ENCODE measurements at places on chromosomes 12 and 14.

DNA sequence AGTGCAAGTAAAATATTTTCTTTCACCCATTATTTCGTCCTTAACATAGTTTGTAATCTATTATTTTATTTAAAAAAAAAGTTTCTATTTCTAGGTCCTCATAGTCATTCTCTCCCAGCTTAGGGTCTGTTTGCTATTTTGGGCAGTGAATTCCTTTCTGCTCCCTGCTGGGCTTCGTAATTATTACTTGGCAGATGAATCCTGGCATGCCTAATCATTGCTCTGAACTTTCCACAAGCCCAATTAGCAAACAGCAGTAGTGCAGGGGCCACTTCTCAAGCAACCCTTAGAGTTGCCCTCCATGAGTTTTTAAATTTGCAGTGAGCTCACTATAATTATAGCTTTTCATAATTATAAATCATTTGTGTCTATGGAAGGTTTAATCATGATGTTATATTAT lies 1378.3 kb upstream of the SEL1L start:
- DNase-seq: no peak

DNA sequence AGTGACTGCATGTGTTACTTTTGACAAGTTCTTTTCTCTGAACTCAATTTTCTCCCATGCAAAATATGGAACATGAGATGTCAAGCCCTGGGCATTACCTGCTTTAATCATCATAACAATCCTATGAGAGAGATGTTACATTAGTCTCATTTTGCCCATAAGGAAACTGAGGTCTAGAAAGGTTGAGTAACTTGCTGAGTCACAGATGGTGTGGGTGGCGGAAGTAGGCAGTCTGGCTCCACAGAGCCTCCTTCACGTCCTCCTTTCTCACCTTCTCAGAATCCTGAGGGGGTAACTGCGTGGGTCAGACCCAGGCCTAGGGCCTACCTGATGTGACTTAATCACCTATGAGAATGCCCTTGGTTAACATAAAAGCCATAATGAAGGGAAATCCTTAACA lies 50.7 kb downstream of the TMTC1 start:
- no peak for DNase-seq

GRCh38 chr12:111203969-111204368 lies 164.9 kb downstream of the PHETA1 start:
- no peak for DNase-seq

DNA sequence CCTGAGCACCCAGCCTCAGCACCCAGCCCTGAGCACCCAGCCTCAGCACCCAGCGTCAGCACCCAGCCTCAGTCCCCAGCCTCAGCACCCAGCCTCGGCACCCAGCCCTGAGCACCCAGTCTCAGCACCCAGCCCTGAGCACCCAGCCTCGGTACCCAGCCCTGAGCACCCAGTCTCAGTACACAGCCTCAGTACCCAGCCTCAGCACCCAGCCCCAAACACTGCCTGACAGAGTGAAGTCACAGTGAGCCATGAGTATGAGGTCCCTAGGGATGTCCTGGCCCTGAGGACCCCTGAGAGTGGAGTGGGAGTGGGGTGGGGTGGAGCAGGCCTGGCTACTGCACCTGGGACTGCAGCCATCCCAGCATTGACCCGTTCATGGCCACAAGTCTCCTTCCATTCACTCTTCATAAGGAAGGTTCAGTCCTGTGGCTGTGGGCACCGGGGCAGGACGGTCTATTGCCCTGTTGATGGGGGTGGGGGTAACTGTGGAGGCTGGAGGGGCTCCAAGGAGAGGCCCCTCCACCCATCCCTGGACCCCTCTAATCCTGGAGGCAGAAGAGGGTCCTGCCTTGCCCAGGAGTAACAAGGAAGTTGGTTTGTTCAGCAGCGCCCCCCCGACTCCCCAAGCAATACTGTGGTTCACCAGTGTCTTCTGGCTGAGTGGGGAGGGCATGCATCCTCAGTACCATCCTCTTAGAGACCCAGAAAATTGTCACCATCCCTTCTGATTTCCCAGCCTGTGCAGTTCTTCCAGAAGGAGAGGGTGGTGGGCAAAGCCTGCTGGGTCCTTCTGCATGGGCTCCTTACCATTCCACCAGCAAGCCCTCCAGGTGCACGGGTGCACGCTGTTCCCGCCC lies 140.5 kb downstream of the ADGRD1 start:
- DNase-seq: no peak

- DNase-seq: no peak
These were observed 194.9 kb downstream of the ADAMTS20 start for GRCh38 chr12:43357141-43357540.

GRCh38 chr12:88889326-88890110 lies 309.2 kb upstream of the KITLG start:
- DNase-seq: no peak

DNA sequence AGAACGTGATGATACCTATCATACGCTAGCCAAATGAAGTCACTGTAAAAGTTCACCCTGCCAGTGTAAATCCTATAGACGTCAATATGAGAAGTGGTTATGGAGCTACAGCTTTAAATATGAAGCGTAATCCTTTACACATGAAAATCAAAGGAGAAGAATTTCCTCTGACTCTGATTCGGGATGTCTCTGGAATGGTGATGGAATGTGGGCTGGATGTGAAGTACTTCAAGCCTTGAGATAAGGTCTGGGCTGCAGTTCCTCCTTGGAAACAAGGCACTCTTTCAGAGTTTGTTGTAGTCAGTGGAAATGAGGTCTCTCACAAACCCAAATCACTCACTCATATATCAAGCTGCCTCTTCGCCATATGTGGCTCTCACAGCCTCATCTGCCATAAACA lies 53.1 kb upstream of the NAP1L1 start:
- no peak for DNase-seq

GRCh38 chr14:26394150-26394810 lies 203.6 kb downstream of the NOVA1 start:
- DNase-seq: no peak

DNA sequence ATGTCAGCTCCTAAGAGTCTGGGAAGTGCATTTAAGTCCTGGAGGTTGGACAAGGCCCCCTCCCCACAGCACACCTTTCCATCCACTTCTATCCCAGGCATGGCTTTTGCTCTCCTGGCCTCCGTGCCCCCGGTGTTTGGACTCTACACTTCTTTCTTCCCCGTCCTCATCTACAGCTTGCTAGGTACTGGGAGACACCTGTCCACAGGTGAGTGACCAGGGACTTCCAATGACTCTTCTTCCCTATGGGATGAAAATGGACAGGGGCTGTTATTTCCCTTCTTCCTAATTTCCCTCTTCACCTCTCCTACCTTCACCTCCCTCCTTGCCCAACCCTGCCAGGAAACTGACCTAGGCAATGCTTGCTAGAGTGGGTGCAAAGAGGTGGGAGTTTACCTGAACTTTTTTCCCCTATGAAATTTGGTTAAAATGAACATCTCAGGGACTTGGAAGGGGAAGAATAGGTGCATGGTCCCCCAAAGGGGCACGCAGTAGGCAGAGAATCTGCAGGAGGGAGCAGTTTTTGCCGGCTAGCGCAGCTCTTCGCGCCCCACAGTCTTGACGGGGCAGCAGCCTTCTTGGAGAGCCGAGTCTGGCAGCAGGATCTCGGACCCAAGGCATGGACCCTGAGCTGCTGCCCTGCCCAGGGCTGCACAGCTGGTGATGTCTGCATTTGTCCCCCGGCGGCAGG lies 9.2 kb downstream of the ARHGEF25 start:
- DNase-seq: no peak

DNA sequence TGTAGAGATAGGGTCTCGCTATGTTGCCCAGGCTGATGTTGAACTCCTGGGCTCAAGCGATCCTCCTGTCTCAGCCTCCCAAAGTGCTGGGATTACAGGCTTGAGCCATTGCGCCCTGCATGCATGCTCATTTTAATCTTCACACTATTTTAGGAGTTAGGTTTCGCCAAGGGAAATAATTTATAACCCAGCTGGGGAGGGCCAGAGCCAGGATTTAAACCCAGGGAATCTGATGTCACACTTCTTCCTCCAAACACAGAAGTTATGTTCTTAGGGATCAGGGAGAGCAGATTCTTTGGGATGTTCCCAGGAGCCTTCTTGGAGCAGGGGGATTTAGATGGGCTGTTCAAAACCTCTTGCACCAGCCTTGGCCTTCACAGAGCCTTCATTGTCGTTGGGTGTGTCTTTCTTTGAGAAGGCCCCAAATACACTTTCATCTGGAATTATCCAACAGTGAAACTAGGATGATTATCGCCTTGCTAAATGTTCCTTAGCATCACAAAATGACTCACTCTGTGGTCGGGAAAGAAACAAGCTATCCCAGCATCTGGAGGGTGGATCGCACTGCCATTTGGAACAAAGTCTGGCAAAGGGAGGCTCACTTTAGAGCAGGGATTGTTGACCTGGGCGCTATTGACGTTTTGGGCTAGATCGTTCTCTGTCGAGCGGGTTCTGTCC lies 8.2 kb upstream of the PPP1CC start:
- DNase-seq: no peak

DNA sequence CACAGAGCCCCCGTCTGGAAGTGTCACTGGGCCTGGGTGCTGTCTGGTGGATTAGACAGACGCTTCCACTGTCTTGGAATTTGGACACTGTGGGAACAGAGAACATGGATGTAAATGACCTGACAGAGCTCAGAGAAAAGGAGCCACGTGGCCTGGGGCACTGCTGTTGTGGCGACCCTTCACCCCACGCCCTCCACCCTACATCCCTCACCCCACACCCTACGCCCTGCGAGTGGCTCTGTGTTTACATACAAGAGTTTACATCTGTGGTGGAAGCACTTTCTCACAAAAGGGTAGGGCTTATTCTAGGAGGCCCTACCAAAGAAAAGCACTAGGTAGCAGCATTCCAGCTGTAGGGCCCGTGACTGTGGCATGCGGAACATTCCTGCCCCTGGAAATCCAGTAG lies 47.7 kb downstream of the B4GALNT3 start:
- no peak for DNase-seq

GRCh38 chr12:132529906-132530305 lies 40.0 kb downstream of the FBRSL1 start:
- no peak for DNase-seq

DNA sequence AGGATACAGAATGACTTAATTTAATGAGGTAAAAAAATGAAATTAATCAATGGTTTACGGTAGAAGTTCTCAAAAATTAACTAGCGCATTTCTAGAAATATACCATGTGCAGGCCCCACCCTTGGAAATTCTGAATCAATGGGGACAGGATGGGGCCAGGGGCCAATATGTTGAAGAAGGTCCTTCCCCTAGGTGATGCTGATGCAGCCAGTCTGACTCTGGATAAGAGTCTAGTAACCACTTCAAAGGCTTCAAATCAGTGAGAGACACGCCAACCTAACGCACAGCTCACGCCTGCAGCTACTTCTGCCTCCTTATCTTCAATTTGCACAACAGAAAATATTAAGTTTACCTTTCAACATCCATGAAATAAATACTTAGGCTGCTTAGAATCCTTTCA lies 14.9 kb downstream of the GIT2 start:
- peak; percentile 78 for DNase-seq

- DNase-seq: no peak
These were observed 19.3 kb downstream of the CPM start for GRCh38 chr12:68913682-68914081.

DNA sequence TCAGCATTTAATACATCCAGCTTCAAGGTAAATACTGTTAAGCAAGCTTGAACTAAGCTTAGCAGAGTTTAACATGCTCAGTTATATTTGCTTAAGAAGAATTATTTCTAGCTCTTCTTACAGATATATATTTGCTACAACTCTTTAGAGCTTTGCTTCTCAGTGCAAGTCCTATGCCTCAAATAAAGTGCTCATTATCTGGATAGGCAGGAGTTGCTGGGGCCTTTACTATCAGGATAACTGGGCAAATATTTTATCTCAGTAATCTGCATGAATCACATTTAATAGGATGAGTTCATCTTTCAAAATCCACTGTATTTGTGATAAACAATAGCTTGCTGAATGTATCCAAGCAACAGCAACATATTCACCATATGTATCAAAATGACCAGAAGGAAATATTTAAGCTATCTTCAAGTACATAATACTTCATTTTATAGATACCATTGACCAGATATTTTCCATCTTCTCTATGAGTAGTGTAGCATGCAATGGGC lies 187.6 kb downstream of the NOVA1 start:
- no peak for DNase-seq

- DNase-seq: no peak
These were observed 57.8 kb downstream of the LIN52 start for GRCh38 chr14:74142523-74142922.

DNA sequence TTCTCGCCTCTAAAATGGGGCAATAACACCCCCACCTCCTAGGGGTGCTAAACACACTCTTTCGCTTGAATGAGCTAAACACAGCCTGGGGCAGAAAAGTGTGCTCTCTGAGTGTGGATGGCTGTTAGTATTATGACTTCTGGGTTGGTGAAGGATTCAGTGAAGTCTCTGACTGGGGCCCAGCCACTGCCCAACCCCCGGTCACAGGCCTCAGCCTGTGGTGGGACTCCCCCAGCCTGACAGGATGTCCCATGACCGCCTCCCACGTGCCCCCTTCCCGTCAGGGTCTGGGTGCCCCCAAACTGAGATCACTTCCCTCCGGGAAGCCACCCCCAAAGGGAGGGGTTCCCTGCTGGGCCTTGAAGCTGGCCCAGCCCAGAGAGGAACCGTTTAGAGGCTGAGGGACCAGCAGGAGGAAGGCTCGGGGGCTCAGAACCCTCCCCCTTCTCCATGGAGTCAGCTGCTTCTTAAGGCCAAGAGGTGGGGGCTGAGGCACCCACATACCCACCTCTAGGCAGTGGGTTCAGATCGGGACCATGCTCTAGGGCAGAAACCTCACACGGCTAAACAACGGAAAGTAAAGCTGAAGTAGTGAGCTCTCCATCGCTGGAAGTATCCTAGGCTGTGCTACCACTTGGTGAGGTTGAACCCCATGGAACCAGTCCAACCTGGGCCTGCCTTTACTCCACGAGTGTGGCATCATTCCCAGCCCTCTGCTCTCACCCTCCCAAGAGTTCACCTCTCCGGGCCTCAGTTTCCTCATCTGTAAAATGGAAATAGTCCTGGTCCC lies 13.8 kb downstream of the DTX1 start:
- DNase-seq: no peak

DNA sequence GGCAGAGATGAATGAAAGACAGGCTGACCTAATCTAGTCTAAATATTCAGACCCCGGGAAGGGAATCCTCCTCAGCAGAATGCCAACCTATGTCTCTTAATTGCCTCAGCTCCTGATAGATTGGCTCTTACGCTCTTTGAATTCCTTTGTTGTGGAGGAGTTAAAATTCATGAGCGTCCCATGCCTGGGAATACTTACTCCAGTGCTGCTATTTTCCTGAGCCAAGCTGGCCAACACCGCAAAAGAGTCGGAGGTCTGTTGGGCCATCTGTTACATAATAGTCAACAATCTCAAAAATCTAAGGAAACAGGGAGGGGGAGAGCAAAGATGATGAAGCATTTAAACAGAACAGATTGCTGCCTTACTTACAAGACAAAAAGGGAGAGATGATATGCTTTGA lies 182.8 kb downstream of the ASCL1 start:
- DNase-seq: no peak
